ENCODE measurements at places on chromosomes 7 and 10.

DNA sequence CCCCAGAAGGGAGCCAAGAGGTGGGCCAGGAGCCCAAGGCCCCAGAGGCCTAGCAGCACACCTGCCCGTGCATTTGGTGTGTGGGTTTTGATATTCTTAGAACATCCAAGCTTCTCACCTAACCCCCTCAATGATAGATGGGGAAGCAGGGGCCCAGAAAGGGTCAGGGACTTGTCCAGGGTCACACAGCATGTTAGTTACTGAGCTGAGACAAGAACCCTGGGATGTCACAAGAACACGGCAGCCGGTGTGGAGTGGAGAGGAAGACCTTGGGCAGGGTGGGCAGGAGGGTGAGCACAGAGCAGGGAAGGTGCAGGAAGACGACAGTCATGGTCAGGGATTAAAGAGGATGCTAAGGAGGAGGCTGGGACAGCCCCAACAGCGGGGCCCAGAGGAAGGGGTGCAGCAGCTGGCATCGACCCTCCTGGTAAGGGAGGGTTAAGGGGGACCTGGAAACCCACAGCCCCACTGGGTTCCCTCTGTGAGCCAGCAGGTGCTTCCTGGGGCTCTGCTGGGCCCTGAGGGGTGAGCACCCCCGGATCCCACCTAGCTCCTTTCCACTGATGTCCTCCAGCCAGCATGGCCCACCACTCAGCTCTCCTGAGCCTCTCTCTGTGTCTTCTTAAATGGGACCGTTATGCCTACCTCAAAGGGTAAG, 44.4 kb downstream of the UNC5B start:
- no peak for DNase-seq

DNA sequence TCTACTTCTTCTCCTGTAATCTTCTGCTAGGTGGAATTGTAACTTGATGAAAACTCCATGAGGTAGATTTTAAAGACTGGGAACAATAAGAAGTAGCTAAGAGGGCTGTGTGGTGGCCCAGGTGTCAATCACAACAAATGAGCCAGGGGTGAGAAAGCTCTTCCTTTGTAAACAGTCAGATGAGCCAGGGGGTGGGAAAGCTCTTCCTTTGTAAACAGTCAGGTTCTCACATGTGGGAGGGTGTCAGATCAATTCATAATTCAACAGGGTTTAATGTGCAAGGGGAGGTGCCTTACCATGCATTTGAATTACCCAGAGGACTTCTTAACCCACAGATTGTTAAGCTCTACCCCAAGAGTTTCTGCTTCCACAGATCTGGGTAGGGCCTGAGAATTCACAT, 312.4 kb upstream of the AUTS2 start:
- no peak for DNase-seq

DNA sequence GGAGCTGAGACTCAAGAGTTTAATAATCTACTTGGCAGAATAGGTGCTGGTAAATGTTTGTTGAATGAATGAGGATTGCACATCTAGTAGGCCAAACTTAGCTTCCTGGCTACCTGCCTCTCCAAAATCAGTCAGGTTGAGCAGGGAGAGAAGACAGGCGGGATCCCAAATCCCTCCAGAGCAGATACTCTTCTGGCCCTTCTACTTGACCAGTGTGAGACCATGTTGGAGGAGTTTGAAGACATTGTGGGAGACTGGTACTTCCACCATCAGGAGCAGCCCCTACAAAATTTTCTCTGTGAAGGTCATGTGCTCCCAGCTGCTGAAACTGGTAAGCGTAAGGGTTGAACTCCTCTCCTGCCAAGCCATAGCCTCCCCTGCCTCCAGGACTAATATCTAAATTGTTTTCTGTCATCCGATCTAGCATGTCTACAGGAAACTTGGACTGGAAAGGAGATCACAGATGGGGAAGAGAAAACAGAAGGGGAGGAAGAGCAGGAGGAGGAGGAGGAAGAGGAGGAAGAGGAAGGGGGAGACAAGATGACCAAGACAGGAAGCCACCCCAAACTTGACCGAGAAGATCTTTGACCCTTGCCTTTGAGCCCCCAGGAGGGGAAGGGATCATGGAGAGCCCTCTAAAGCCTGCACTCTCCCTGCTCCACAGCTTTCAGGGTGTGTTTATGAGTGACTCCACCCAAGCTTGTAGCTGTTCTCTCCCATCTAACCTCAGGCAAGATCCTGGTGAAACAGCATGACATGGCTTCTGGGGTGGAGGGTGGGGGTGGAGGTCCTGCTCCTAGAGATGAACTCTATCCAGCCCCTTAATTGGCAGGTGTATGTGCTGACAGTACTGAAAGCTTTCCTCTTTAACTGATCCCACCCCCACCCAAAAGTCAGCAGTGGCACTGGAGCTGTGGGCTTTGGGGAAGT, 2.2 kb upstream of the MBLAC1 start:
- no peak for DNase-seq

DNA sequence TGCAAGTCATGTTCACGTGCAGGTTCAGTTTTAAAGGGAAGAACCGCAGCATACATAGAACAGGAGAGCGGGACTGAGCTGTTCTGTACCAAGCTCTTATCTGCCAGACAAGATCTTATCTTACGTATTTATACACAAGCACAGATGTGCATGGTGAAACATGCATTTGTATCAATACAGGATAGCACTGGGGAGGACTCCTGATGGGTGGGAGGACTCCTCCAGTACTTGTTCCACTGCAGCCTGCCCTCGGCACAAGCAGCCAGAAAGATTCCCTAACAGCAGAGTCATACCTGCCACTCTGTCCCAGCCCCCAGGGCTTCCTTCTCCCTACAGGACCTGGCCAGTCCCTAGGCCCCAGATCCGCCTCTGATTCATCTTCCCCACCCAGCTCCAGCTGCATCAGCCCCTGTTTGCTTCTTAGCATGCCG, 13.2 kb upstream of the PRKCQ start:
- no peak for DNase-seq

GRCh38 chr10:100509241-100509840, 10.3 kb downstream of the SEC31B start:
- peak; percentile 40 for DNase-seq

- no peak for DNase-seq
Measured at GRCh38 chr7:119594956-119595355, 678.0 kb upstream of the KCND2 start.
